ENCODE measurements at places on chromosomes 12 and 14.
A peak's percentile ranks its signal among the peaks of the same experiment; 100 is the strongest.

DNA sequence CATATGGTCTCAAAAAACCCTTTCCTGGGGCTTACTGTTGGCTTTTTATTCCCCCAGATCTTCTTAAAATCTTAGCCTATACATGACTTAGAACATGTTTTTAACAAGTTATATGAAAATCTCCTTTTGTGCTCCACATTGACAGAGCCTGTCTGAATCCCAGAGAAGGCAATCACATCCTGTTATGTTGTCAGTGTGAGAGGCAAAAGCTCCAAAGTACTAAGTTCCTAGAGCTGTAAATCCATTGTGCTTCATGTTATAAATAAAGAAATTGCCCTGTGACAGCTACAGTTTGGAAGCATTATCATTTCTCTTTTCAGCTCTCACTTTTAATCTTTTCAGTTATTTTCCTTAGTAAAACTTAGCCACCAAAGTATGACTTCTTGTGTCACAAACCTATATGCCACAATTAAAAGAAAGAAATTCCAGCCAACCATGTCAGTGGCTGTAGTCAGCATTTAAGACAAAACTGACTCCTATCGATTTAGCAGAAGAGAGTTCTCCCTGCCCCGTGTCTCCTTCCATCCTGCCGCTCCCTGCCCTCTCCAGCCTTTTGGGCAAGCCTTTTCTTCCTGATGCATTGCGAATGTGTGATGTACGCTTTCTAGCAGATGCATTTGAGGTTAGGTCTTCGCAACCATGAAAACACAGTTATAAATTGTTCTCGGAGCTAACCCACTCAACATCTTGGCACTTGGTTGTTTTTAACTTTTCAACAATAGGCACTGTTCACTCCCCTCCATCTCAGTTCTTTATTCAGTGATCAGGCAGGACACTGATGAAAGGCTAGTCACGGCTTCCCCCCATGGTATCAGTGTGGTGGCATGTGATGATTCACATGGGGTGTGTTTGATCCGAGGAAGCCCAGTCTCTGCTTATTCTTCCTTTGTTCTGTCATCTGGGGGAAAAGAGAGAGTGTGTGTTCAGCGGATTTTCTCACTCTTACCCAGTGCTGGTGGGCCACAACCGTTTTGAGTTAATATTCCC, 143.5 kb downstream of the SSPN start:
- DNase-seq = no peak

DNA sequence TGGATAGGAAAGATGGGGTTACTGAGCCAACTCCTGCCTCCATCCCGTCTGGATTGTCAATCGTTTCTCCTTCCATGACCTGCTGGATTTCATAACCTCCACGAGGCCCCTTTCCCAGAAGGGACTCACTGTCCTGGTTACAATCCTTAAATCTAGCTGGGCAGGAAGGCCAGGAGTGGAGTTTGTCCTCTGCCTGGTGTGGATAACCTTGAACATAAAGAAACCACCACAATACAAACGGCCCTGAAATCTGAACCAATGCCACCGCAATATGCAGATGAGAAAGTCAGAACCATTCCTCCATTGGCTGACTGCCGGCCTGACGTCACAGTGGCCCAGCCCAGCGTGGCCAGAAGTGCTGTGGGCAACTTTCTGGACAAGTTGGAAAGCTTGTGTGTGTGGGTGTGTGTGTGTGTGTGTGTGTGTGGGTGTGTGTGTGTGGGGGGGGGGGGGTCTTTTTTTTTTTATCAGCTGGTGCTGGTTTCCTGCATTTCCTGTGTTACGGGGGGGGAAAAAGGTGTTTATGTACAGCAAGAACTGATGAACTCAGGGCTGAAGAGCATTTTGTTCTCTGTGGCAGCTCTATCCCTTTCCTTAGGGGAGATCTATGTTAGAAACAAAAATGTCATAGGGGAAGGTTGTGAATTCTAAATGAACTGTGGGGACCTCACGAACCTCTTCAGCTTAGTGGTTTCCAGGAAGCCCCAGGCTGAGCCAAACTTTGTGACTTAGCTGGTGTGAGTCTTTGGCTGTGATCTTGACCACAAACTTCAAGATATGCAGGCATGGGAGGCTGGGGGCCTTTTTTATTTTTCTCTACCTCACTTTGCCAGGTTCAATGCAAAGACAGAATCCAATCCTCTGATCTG, 81.6 kb upstream of the MED13L start:
- peak; percentile 39 for DNase-seq

DNA sequence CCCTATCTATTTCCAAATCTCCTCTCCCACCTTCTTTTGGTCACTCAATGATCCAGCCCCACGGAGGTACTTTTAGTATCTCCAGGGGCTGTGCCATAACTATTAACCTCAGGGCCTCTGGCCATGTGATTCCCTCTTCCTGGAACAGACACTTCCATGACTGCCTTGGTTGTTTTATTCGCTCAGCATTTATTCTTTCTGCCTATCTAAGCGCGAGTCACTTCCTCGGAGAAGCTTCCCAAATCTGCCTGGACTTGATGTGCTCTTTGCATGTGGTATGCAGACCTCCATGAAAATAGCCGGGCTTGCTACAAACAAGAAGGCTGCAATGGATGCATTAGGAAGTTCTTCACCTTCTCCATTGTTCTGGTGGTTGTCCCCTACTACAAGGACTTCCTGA, 939.0 kb upstream of the TMEM132C start:
- DNase-seq = no peak

GRCh38 chr12:67241482-67241881, 27.7 kb upstream of the CAND1 start:
- no peak for DNase-seq

DNA sequence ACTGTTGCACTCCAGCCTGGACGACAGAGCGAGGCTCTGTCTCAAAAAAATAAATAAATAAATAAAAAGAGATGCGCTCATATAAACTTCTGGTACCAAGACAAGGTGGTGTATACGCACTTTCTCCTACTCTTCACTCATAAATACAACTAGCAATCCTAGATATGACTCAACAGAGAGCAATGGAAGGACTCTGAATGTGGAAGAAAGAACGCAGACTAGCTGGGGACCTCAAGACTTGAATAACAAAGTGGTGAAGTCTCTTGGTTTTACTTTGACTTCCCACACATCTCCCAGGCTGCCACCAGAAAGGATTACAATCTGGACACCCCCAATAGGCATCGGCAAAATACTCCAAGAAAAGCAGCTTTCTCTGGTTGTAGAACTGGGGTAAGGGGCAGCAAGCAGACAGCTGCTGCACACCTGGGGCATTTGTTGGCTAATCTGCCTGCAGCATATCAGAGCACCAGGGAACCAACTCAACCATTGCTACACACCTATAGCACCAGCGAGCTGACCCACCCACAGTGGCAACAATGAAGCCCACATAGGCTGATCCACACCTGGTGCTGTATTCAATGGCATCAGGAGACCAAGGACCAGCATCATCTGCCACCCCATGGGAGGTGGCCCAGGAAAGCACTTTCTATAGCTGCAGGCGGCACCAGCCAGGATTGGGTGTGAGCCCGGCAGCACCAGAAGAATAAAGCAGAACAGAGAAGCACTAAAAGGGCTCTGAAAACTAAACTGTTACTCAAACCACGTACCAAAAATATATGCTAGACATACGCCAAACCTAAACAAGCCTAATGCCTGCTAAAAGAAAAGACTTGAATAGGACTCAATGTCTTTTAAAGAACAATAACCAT, 1231.7 kb upstream of the TMEM132C start:
- DNase-seq = no peak

- no peak for DNase-seq
Measured at GRCh38 chr14:60652674-60653651, 3.7 kb upstream of the SIX1 start.

GRCh38 chr14:66758031-66758613, 250.2 kb downstream of the GPHN start:
- DNase-seq = no peak

GRCh38 chr14:95471476-95471875, 45.0 kb downstream of the SYNE3 start:
- DNase-seq = no peak

DNA sequence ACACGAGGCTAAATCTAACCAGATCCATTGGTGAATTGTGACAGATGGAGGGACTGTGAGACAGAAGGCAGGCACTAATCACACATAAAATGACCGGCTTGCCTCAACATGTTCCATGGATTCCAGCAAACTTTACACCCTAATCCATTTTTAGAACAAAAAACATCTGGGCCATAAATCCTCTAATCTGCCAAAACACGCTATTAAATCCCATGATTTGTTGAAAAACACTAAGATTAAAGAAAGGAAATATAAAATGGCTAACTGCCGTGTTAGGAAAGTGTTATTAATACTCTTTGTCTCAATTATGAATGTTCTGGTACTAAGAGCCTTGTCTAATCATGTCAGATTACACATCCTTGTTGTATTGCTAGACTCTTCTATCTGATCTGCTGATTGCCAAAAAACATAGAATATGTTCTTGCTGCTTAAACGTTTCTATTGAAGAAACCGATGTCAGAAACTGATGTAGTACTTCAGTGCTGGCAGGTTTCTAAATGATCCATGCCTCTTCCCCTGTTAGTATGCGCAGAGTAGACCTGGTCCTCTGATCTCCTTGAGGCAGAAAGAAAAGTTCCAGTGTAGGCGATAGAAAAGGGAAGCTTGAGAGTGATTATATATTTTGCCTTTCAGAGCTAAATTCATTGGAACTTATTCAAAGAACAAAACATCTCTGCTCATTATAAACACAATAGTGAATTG, 384.9 kb downstream of the SOX5 start:
- no peak for DNase-seq

GRCh38 chr12:100959481-100959880, 164.9 kb downstream of the ANO4 start:
- DNase-seq = no peak

GRCh38 chr12:52708010-52708409, 4.7 kb upstream of the KRT77 start:
- DNase-seq = no peak

GRCh38 chr12:4064008-4064407, 190.8 kb upstream of the PARP11 start:
- no peak for DNase-seq

GRCh38 chr12:122845865-122846621, 10.8 kb downstream of the HIP1R start:
- no peak for DNase-seq

GRCh38 chr14:104442107-104442551, 137.4 kb upstream of the C14orf180 start:
- no peak for DNase-seq

DNA sequence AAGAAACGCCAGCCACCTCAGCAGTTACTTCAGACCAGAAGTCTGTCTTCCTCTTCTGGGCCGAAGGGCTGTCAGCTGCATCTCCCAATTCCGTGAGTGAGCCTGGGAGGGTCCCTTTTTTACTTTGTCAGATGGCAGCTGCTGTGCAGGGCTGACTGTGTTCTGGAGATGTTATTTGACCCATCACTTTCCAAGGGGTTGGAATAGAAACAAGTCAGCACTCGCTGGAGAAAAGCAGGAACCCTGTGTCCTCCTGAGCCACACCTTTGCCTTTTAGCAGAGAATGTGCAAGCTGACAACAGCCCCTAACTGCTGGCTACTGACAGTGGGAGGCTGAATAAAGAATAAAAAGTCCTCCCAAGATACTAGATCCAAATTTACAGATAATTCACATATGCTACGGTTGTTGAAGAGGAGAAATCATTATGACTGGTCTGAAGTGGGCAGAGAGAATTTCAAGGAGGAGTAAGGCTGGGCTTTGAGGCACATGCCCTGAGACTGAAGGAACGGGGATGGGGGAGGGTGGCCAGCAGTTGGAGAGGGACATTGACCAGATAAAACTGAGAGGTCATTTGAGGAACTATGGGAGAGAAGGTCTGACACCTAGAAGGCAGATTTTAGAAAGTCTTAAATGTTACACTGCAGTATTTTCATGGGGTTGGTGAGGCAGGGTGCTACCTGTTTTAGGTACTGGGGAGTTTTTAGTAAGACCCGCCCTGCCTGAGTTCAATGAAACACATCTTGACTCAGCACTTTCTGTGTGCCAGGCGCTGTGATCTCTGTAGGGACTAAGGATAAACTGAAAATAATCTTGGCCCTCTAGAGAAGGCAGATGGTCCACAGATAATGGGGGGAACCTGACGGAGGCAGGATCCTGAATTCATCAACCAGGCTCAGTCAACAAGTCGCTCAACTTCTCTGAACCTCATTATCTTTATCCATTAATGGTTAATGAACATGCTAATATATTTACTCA, 27.4 kb downstream of the FAM234B start:
- DNase-seq = no peak

GRCh38 chr14:92997343-92998061, 74.6 kb downstream of the CHGA start:
- no peak for DNase-seq

- DNase-seq = no peak
Measured at GRCh38 chr12:82507686-82508085, 149.4 kb downstream of the METTL25 start.

GRCh38 chr12:84357314-84357713, 555.3 kb downstream of the SLC6A15 start:
- DNase-seq = no peak

- no peak for DNase-seq
Measured at GRCh38 chr12:110039085-110039807, 9.1 kb downstream of the C12orf76 start.

GRCh38 chr14:76065519-76065918, 80.0 kb downstream of the IFT43 start:
- no peak for DNase-seq

- no peak for DNase-seq
Measured at GRCh38 chr12:68749443-68749842, 3.5 kb downstream of the SLC35E3 start.

DNA sequence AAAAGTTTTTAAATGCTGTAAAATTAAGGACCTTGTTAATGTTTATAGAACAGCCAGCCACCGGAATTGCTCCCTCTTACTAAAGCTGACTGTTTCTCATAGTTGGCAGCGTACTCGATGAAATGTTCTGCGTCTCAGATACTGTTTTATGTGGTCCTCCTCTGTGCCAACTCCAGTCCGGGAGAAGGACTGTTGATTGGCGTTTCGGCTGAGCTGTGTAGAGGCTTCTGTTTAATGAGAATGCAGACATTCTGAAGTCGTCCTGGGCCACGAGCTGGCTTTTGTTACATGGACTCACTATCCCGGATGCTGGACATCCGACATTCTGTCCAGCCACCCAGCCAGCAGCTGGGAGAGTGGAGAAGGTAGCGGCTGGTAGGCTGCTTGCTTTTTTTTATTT, 75.4 kb downstream of the WDR20 start:
- no peak for DNase-seq

GRCh38 chr14:104892531-104893434, 27.7 kb downstream of the CEP170B start:
- DNase-seq = no peak

- DNase-seq = no peak
Measured at GRCh38 chr12:109679501-109680263, 33.9 kb upstream of the FAM222A start.

DNA sequence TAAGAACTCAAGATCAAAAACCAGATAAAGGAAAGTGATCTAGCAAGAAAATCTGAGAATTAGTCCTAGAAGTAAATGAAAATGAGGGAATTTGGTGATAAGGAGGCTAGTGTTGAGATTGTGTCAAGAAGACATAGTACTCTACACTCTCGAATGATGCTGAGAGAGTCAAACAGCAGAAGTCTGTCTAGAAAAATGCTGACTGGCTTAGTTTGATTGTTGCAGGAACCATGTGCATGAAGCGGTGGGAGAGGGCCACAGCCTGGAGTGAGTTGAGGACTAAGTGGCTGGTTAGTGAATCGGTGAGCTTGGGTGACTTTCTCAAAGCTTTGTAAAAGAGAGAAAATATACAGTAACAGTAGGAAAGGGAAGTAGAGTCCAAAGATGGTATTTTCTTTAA, 124.5 kb downstream of the LRIG3 start:
- no peak for DNase-seq

Measured in activated CD8-positive, alpha-beta memory T cell treated with anti-CD3 and anti-CD28 coated beads for 4 hours (primary cell).